ENCODE measurements at places on chromosomes 11 and 22.
A peak's percentile ranks its signal among the peaks of the same experiment; 100 is the strongest.

- no peak for DNase-seq
Measured at GRCh38 chr11:64485074-64485473, 105.9 kb upstream of the SLC22A12 start.

DNA sequence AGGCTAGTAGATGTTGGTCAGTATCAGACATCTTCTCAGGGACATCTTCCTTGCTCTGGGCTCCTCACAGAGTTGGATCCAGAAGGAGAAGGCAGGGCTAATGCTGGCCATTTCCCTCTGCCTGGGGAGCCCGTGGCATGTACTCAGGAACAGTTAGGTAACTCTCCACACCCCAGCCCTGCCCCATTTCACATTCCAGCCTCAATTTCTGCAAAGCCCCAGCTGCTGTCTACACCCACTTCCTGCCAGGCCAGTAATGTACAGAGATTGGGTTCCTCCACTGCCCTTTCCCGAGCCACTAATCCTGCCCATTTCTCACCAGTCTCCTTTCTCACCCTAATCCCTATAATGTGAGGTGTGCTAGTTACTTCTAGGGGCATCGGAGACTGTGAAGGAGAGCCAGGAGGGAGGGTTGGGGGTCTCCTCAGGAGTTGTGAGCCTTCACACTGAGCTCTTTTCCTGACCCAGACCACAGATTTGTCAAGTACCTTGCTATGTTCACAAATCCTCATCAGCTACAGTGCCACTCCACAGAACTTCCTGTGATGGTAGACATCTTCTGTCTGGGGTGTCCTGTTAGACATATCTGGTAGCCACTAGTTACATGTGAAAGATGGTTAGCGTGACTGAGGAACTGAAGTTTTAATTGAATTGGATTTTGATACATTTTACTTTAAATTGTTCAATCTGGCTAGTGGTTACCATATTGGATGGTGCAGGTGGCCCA, 1.3 kb upstream of the SEC14L3 start:
- DNase-seq: no peak

- DNase-seq: peak; percentile 45
Measured at GRCh38 chr11:9615031-9615451, 41.6 kb downstream of the WEE1 start.

DNA sequence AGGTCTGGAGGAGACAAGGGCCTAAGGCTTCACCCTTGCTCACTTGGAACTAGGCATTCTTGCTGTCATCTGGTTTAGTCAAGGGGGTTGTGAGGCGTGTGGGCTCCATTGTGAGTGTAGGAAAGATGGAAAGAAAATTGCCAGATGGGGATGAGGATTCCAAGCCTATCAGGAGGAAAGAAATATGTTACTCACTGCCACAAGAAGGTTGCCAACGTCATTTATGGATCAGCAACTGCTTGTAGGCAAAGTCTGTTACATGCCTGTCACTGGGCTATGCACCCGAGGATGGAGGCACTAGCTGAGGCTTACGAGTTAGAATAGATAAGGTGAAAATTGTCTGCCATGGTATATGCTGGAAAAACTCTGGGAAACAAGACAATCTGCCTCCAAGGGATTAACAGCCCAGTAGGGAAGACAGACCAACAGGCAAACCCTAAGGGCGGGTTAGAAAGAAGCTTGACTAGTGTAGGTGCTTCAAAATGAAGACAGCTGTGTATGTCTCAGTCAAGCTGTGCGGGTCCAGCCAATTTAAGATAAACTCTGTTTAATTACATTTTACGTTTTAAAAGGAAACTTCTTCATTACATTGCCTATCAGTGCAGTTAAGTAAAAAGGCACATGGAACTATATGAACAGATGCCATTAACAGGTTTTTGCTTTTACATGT, 47.4 kb downstream of the SNX19 start:
- DNase-seq: no peak

GRCh38 chr11:33529461-33529860, 171.2 kb downstream of the C11orf91 start:
- DNase-seq: no peak

DNA sequence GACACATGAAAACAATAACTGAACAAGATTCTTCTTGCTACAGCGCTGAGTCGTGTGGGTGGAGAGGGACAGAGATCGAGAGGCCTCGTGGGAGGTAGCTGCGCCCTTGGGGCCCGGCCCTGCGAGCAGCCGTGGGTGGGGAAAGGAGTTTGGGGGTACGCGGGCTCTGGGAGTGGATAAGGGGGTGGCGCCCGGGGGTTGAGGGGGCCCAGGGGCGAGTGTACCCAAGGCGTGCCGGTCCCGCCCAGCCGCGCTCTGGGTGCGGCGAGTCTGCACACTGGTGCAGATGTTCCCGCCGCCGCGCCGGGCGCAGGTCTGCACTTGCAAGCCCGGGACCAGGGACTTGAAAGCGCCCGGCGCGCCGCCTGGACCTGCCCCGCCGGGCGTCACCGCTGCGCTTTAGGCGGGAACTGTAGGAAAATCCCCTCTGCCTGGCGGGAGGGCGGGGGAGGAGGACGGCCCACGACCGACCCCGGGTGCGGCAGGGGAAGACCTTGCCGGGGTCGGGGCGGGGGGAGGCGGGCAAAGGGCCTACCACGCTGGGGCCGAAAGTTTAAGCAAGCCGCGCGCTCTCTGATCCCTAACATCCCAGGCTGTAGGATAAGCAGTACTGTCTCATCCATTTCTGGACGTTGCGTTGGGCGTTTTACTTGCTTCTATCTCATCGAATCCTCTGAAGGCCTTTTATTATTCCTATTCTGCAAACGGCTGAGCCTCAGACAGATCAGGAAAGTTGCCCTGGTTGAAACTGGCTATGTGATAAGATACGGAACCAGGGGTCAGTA, 1.4 kb upstream of the KREMEN1 start:
- DNase-seq: peak; percentile 68

DNA sequence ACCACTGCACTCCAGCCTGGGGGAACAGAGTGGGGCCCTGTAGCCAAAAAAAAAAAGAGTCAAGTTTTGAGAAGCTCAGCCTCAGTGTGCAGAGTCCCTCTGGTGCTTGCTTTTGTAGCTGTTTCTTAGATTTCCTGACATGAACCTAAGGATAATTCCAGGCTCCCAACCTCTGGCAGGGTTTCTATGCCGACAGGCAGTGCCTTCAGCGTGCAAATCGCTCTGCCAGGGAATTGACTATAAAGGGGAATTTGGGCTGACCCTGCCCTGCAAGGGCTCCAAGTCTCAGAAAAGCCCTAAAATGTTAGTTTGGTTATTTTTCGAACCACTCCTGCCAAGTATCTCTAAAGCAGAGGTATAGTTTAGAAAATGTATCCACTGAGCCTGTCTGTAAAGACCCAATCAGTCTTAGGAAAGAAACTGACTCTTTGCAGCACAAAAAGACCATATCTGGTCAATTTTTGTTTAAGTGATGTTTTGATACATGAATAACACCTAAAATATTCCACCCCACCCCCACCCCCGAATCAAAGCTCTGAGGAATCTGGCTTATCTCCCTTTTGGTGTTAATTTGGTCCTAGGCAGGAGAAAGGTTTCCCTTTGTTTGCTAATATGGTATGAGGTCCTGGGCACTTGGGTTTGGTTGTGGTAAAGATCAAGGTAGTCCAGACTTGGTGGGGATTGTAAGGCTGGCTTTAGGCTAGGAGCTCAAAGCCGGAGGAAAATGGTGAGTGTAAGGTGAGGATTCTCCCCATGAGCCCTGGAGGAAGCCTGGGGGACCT, 49.7 kb downstream of the ANO1 start:
- DNase-seq: no peak

DNA sequence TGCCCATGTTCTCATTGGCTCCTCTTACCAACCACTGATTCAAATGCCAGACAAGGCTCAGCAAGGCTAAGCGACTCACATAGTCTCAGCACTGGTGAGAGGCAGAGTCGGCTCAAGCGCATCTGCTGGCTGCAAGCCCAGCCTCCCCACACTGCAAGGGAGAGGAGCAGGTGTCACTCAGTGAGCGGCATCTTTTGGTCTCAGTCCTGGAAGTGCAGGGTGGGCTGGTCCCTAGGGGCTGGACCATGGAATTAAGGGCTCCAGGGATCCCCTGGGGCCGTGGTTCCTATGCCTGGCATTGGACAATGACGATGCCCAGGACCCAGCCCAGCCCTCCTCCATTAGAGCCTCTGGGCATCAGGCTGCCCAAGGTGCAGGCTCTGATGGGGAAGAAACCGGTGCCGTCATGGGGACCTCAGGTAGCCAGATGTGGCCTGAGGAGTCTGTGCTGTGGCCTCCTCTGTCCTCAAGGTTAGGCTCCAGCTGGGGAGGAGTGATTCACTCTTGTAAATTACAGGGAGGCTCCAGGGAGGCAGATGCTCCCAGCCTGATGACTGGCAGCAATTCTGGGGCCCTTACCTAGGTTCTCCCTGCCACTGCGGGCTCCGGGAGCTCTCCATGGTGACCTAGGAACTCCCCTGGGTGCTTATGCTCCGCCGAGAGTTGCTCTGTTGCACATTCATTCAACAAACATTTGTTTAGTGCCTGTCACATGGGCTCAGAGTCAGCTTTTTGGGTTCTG, 28.0 kb downstream of the FADS2 start:
- no peak for DNase-seq

GRCh38 chr22:28855355-28856094, 27.8 kb upstream of the ZNRF3 start:
- DNase-seq: peak; percentile 79

DNA sequence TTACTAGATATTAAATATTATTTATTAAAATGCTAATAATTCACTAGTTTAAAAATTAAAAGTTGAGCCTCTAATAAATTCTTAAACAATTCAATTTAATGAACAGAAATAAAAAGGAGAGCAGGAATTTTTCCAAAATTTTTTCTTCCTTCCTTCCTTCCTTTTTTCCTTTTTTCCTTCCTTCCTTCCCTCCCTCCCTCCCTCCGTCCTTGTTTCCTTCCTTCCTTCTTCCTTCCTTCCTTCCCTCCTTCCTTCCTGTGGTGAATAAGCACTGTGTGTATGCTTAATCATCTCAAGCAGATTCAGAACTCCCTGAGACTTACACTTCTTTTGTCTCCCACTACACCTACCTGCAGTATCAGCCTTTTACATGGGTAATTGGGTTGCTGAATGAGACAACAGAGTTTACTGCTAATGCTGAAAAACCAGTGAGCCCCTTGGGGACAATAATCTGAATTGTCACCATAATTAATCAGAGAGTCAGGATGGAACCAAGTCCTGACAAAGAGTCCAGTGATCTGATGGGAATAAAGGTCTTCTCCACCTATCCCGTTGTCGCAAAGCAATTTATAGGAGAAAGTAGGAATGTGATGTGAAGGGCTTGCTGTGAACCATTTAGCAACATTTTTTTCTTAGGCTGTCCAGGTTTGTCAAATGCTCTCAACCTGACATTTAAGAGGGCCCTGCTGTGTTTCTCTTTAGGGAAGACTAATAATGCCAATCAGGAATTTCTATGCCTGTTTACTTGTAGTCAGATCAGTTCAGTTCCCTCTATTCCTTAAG, 58.1 kb upstream of the CEP295 start:
- DNase-seq: no peak

GRCh38 chr11:92702805-92703448, 266.5 kb upstream of the MTNR1B start:
- no peak for DNase-seq

DNA sequence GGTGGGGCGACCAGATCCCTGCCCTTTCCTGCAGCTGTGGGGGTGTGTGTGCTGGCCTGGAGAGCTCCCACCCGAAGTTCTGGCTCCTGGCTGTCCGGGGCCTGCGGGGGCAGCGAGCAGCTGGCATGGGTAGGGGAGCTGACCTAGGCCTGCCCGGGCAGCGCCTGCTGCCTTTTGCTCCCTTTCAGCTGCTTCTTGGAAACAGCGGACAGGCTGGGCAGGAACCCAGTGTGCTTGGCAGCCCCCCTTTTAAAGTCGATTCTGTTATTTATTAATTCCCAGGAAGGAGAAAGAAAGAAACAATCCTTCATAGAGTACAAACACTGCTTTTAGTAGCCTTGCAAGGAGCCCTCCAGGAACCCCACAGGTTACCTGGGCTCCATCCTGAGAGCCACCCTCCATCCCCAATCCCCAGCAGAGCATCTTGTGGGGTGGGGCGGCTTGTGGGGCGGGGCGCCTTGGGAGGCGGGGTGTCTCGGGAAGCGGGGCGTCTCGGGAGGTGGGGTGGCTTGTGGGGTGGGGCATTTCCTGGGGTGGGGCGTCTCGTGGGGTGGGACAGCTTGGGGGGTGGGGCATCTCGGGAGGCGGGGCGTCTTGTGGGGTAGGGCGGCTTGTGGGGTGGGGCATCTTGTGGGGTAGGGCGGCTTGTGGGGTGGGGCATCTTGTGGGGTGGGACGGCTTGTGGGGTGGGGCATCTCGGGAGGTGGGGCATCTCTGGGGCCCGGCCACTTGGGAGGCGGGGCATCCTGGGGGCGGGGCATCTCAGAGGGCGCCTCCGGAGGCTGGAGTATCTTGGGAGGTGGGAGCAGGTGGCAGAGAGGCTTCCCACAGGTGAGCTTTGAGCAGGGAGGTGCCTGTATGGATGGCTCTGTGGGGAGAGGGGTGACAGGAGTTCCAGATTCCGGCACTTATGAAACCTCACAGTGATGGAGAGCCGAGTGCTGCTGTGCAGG, 7.0 kb downstream of the CD81 start:
- DNase-seq: no peak

DNA sequence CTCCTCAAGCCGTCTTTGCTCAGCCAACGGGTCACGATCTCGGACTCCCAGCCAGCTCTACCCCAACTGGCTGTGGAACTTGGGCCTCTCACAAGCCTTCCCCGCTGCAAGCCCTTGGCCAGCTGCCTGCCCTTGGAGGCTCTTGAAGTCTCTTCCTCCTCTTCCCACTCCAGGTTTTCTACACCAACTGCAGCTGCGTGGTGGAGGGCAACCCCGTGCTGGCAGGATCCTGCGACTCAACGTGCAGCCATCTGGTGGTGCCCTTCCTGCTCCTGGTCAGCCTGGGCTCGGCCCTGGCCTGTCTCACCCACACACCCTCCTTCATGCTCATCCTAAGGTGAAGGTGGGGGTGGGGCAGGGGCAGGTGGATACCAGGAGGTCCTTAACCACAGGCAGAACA, 40.5 kb upstream of the TPBGL start:
- DNase-seq: no peak

DNA sequence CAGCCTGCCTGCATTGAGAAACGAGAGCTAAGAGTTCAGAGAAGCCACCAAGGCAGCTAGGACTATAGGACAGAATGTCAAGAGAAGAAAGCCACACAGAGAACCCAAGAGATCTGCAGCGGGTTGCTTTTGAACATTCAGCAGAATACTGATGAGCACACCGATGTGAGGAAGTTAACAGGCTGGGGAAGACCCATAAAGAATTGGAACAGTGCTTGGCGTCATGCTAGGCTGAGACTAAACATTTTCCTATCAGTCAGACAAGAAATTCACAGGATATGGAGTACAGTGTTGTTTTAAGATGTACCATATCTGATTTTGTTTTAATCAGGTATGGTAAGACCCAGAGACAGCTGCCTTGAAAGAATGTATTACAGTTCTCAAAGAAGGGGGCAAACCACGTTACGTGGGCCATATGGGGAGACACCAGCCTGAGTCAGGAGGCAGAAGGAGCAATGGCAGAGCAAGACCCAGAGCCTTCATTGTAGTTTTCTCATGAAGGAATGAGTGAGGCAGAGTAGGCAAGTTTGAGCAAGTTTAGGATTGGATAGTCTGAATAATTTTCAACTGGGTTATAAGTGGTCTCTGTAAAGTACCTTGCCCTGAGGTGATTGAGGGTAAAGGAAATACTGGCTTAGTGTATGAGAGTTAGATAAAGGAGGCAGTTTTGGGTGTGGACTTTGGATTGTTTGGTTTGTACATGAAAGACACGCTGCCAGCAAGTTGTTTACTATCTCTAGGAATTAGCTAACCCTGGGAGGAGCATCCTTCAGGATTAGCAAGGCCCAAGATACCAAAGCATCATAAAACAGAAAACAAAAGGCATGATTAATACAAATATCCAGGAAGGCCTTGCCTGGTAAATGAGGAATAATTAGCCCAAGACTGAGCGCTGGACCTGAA, 14.3 kb downstream of the LRRC75B start:
- no peak for DNase-seq

GRCh38 chr11:59102259-59102765, 4.7 kb upstream of the FAM111B start:
- DNase-seq: peak; percentile 89

All from common myeloid progenitor, CD34-positive (primary cell).